Chondrocyte (in vitro differentiated cells): ENCODE measurements at places on chromosomes 5 and 9. TPM values are rescaled to one million over a fixed set of nuclear protein-coding genes. Genes with fewer than 3 reads are reported as not detected.

PTPN3 gene
- total RNA-seq: 4.5 to 7.2 TPM (median 6.6 TPM) in 3 replicates

TAL2 gene
- not detected in 3 replicates for total RNA-seq

- H3K4me3 ChIP-seq: no peak overlapping the region
- H3K36me3 ChIP-seq: no peaks in the 10 kb centered on the region
- peaks cover 6% of the 10 kb centered on the region for H3K4me1 ChIP-seq
Observed at GRCh38 chr5:130992621-130993020, 172.4 kb downstream of the HINT1 start.

GRCh38 chr5:150391064-150391834, 21.5 kb downstream of the CD74 start:
- H3K4me3 ChIP-seq: no peak overlapping the region
- DNase-seq: no peak
- H3K27ac ChIP-seq: no peak overlapping the region

DNA sequence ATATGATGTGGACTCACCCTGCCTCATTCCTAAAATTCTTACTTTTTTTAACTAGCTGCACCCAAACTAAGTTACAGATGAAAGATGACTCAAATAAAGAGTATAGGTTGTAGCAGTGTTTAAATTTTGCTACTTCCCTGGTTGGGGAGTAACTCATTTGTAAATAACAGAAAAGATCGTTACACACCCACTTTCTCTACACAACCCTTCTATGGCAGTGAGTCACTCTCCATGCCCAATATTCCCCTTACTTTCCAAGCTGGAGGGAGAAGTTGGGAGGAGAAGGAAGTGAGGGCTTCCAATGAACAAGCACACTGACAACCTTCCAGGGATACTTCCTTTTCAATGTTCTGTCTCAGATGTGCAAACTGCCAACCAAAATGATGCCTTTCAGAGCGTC, 1.9 kb downstream of the RASEF start:
- H3K27me3 ChIP-seq: peaks cover 46% of the 10 kb centered on the region
- H3K27ac ChIP-seq: no peak overlapping the region
- no peak for DNase-seq

DNA sequence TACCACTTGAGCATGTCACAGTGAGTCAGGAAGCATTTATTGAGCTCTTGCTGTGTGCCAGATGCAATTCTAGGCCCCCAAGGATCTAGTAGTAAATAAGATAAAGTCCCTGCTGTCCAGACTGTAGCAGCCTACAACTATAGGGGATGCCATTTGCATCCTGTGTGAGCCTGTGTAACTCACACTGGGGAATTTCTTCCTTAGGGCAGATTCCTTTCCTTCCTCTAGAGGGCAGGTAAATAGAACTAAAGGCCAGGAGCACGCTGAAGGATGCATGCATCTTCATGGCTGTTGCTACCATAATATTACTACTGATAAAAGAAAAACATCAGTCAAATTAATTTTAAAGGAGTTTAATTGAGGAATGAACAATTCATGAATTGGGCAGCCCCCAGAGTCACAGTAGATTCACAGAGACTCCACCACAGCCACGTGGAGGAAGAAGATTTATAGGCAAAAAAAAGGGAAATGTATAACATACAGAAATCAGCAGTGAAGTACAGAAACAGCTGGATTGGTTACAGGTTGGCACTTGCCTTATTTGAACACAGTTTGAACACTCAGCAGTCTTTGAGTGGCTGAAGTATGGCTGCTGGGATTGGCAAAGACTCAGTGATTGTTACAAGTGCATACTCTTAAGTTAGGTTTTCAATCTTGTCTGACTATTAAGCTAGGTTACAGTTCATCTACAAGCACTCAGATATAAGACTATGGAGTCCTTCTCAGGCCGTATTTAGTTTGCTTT, 98.9 kb downstream of the ACTL7B start:
- H3K4me1 ChIP-seq: no peaks in the 10 kb centered on the region

- H3K36me3 ChIP-seq: peaks cover 26% of the 10 kb centered on the region
- H3K4me1 ChIP-seq: peaks cover 42% of the 10 kb centered on the region
- H3K27me3 ChIP-seq: no peaks in the 10 kb centered on the region
- no peak for DNase-seq
Observed at GRCh38 chr5:78627766-78628165, 20.8 kb downstream of the LHFPL2 start.
